Stimulated activated CD4-positive, alpha-beta T cell treated with anti-CD3 and anti-CD28 coated beads, TNF-alpha, amount 100 ng/mL, for 48 hours (primary cell): ENCODE measurements at places on chromosomes 12 and 14.

DNA sequence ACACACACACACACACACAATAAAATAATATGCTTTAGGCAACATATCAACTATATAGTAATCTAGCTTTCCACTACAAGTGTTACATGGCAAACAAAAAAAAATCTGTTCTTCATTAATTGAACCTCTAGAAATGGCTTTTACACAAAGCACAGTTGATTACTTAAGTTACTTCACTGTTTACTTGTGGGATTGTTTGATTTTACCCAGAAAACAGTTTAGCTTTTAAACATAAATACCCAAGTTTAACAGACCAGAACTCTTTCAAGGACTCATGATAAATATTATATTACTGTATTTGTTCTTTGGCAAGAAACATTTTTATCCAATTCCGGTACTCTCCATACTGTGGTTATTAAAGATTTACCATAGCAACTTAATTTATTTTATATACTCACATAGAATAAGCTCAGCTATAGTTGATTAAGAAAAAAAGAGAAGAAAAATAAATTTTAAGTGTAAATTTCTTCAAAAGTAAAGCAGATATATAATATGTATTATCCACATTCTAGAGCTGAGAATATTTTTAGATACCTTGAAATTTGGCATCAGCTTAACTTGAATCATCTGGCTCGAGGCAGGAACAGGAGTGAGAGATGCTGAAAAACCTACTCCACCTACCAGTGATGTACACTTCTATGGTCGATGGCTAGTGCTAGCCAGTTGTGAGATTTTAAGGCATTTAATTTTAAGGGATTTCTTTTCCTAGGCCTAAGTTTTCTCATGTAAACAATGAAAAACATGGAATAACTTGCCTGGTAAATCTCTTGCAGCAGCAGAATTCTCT, 126.0 kb downstream of the BTG1 start:
- no peak for DNase-seq

GRCh38 chr12:24361877-24362580, 412.6 kb upstream of the SOX5 start:
- DNase-seq: no peak

GRCh38 chr12:9147461-9147860, 31.7 kb upstream of the A2M start:
- DNase-seq: no peak

GRCh38 chr12:42076976-42077375, 67.7 kb downstream of the GXYLT1 start:
- no peak for DNase-seq

- DNase-seq: no peak
These were observed 74.0 kb upstream of the PELI2 start for GRCh38 chr14:56044196-56044595.

DNA sequence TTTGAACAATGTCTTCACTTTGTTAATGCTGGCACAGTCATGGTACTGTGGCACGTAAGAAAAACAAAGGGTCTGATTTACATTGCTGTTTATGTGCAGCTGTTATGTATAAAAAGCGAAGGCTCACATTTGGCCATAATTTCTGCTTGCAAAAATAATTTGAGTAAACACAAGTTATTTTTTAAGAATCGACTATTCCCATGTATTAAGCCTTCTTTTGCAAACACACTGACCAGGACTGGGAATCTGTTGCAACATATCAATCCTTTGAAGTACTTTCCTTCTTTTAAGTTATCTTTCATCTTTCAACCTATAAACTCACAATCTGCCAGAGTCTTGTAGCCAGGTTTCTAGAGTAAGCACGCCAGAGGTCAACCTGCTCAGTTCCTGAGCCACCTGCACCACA, 145.4 kb upstream of the BMP4 start:
- DNase-seq: no peak

DNA sequence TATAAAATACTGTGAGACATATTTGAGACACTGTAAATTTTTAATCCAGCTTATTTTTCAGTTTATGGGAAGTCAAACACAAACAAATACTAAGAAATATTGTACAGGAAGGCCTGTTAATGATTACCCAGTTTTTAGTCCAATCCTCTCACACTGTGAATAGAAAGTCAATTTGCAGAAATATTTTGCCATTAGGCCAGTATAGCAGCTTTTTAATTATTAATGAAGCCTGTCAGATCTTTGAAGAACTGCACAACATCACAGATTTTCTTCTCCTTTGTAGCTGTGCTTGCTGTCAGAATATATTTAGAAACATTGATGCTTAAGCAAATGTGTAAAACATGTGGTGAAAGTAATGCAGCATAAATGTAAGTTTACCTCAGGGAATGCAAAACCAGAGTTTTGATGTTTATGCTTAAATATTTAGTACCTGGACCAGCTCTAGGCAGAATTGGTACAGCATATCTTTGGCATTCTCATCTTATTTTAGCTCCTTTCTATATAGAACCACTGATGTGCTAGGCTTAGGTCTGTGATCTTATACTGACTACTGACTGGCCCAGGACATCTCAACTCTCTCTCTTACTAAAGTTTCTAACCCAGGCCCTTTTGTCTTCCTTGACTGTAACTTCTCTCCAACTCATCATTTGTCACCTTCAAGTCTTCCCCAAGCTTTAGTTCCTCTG, 230.8 kb upstream of the NAV3 start:
- DNase-seq: no peak

GRCh38 chr14:60204843-60205774, 39.9 kb upstream of the DHRS7 start:
- DNase-seq: no peak

- no peak for DNase-seq
These were observed 70.1 kb upstream of the HIF1A start for GRCh38 chr14:61625165-61625564.

DNA sequence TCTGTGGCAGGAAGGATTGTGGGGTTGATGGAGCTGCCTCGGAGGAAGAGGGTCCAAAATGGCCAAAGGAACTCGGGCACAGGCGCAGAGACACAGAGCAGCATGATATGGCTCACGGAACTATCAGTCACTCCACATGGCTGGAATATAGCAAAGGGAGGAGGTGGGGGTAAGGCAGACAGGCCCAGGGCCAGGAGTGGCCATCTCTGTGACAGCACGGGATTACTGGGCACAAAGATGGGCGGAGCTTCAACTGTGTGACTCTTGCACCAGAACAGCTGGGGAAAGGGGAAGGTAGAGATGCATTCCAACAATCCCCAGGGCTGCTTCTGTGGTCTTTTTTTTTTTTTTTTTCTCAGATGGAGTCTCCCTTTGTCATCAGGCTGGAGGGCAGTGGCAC, 24.8 kb upstream of the EML1 start:
- DNase-seq: no peak

DNA sequence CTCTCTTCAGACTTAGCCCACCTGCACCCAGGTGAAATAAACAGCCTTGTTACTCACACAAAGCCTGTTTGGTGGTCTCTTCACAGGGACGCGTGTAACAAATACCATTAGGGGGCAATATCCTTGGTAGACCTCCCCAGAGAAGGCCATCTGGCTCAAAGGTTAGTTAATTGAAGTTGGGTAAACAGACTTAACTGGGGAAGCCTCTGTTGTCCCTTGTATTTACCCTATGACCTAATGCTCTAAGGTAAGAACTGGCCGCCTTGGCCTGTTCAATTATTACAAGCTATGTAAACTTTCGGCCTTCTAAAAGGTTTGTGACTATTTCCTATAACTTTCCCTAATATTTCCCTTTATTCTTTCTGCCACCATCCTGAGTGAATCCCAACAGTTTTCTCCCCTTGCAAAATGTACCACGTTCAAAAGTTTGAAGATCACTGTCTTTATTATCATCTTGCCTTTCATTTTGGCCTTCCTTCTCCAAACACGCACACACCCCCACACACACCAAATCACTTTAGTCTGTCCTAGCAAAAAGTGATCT, 15.3 kb upstream of the LYZ start:
- DNase-seq: no peak

GRCh38 chr14:98599082-98599481, 672.9 kb downstream of the BCL11B start:
- no peak for DNase-seq

GRCh38 chr14:81144824-81145603, 75.7 kb downstream of the GTF2A1 start:
- DNase-seq: no peak

GRCh38 chr14:97902630-97903029, 1105.4 kb downstream of the VRK1 start:
- no peak for DNase-seq

DNA sequence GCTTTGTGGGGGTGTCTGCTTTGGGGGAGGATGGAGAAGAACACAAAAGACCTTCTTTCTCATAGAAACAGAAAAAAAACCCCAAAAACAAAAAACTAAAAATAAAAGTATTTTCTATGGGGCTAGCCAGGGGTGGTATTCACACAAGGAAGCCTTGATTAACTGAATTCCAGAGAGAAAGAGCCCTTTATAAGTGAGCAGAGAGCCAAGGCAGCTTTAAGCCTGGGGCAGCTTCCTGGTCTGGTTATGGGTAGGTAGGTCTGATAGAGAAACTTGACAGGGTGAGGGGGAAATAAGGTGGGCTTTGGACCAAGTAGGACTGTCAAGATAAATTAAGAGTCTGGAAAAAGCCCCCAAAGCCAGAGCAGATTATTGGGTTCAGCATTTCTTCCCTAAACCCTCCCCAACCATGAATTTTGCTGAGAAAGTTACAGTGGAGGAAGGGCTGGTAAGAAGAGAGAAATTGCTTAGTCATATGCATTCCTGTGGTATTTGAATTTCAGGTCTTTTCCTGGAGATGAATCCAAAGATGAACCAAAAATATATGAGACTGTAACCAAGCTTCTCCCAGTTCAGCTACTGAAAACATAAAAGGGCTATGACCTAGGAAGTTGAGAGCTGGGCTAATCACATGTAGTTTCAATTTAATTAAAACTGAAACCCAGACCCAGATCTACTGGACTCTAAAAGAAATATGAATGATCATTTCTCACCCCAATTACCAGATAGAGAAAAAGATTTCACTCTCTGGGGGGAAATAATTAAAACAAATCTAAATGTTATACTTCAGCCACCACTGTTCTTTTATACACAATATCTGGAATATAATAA, 144.8 kb downstream of the TBC1D30 start:
- DNase-seq: no peak

- no peak for DNase-seq
These were observed 15.1 kb upstream of the CCDC198 start for GRCh38 chr14:57508756-57509155.

DNA sequence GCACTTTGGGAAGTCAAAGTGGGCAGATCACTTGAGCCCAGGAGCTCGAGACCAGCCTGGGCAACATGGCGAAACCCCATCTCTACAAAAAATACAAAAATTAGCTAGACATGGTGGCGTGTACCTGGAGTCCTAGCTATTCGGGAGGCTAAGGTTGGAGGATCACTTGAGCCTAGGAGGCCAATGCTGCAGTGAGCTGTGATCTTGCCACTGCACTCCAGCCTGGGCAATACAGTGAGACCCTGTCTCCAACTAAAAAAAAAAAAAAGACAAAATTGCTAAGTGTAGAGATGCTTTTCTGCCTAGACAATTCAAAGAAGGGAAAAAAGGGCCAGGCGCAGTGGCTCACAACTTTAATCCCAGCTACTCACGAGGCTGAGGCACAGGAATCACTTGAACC, 3.4 kb upstream of the LRP6 start:
- no peak for DNase-seq

DNA sequence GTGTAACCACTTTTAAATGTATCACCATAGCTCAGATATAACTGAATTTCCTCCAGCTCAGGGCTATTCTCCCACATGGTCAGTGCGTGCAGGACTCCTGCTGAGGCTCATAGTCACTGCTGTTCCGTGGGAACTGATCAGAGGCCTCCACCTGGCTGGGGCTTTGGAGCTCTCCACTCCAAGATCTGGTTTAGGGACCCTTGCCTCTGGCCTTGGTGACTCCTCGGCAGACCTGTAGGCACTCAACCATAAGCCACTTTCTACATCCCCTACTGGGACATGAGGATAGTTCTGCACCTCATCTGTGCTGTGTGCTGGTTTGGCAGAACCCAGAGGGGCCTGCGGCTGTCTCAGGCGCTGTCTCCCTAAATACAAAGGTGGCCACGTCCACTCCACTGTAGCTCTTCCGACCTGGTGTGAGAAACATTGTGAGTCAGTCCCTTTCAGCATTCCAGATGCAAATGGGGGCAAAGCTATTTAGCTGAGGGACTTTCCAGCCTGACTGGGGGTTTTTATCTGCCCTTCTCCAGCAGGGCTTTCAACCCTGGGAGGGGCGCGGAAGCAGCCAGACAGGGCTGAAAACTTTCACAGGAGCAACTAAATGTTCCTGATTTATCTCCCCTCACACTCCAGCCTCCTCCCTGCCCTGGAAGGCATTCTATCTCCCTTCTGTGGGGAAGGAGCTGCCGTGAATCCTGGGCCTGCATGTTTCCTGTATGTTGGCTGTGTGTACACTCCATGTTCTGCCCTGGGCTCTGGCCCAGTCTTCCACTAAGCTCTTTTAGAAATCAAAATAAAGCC, 218.3 kb upstream of the DAAM1 start:
- DNase-seq: no peak

- DNase-seq: no peak
These were observed 7.1 kb downstream of the RHOF start for GRCh38 chr12:121786440-121786825.

DNA sequence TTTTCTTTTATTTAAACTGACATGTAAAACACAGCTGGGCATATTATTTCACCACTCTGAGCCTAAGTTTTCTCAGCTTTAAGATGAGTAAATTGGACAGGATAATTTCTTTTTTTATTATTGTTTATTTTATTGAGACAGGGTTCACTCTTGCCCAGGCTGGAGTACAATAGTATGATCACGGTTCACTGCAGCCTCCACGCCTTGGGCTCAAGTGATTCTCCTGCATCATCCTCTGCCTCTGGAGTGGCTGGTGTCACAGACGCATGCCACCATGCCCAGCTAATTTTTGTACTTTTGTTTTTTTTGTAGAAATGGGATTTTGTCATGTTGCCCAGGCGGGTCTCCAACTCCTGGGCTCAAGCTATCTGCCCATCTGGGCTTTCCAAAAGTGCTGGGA, 12.7 kb downstream of the BMAL2 start:
- DNase-seq: no peak

DNA sequence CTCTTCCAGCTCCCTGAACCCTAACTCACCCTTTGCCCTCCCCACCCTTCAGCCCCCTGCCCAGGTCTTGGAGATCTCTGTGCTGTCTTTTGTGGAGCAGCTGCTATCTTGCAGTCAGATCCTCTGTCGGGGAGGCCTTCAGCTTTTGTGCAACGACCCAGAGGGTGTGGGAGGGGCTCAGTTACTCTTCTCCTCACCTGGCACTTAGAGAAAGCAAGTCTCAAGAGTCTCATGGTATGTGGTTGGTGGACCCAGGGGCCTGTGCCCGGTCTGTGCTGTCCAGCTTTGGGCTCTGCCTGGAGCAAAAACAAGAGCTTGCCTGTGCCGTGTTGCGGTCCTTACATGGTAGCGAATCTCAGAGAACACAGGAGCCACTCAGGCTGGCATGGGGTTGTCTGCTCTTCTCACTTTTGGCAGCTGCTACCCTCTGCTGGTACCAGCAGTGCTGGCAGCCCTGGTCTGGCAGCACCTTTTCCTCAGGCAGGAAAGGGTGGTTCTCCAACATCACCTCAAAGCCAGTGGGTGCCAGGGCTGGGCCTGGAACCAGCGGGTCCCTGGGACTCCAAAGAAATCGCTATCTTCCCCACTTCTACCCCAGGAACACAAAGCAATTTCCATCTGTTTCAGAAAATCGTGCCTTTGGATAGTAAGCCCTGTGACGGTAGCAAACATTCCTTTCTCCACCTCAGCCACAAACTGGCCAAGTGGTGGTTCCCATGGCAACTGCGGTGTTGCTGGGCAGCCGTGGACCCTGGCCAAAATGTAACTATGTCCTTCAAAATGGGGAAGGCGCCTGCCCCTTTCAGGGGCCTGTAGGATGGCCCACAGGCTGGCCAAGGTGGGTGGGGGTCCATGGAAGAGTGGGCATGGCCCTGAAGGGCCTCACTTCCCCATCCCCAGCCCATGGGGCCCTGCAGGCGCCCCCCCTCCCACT, 90.0 kb downstream of the RIN3 start:
- DNase-seq: no peak
